ENCODE measurements at places on chromosomes 1 and 21. TPM values are rescaled to one million over a fixed set of nuclear protein-coding genes. Genes with fewer than 3 reads are reported as not detected.

The TRIM45 gene
- total RNA-seq = 3.3 TPM

The AMY1B gene
- total RNA-seq = not detected

The LRRN2 gene
- total RNA-seq = not detected

The FCRL6 gene
- total RNA-seq = not detected

The CATSPERE gene
- total RNA-seq = 0.49 TPM

All from fibroblast of the aortic adventitia (primary cell).